ENCODE measurements at places on chromosomes 7 and 10. TPM values are rescaled to one million over a fixed set of nuclear protein-coding genes. Genes with fewer than 3 reads are reported as not detected.

The SCART1 gene
- total RNA-seq: 1.5 TPM

DNA sequence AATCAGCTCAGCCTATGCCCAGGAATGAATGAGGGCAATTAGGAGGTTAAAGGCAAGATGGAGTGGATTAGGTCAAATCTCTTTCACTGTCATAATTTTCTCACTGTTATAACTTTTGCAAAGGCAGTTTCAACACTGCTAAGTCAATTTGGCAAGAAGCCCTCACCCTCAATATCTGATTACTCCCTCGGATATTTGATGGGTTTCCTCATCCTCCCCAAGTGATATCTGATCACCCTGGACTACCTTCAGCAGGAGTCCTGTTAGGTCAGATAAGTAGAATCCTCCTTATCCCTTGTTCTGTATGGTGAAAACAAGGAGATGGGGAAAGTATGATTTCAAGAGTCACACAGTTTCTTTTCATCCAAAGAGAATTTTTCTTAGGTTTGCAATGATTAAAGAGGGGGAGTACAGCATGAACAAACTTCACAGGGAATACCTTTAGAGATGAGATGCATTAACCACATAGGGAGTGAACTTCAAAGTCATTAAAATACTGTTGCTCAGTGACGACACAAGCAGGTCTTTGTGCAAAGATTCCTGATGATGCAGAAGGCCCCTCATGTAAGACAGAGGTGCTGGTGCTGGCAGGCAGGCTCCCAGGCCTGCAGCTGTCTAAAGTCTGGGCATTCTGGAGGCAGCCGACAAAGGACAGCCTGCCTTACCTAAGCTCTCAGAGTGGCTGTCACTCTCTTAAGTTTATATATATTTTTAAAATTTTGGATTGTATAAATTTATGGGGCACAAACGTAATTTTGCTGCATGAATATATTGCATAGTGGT is 75.4 kb upstream of the POM121L12 start:
- no peak for DNase-seq

GRCh38 chr10:115093286-115093775 is at the start of gene ATRNL1:
TSS of gene ATRNL1 (plus strand) at chr10:115093365. CDS start at chr10:115093751, 386 bp downstream.
- DNase-seq: peak; percentile 42

DNA sequence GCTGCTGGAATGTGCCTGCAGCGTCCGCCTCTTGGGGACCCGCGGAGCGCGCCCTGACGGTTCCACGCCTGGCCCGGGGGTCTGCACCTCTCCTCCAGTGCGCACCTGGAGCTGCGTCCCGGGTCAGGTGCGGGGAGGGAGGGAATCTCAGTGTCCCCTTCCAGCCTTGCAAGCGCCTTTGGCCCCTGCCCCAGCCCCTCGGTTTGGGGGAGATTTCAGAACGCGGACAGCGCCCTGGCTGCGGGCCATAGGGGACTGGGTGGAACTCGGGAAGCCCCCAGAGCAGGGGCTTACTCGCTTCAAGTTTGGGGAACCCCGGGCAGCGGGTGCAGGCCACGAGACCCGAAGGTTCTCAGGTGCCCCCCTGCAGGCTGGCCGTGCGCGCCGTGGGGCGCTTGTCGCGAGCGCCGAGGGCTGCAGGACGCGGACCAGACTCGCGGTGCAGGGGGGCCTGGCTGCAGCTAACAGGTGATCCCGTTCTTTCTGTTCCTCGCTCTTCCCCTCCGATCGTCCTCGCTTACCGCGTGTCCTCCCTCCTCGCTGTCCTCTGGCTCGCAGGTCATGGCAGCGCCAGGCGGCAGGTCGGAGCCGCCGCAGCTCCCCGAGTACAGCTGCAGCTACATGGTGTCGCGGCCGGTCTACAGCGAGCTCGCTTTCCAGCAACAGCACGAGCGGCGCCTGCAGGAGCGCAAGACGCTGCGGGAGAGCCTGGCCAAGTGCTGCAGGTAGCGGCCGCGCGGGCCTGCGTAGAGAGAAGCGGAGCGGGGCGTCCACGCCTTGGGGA is 645 bp downstream of the SLC26A4 start:
- DNase-seq: peak; percentile 42

- no peak for DNase-seq
Observed at GRCh38 chr10:100167553-100168312, 18.1 kb downstream of the ERLIN1 start.

The CREM gene
- total RNA-seq: 72.3 TPM

- no peak for DNase-seq
Observed at GRCh38 chr7:104883248-104883717, 130.7 kb upstream of the KMT2E start.

The ARHGAP19 gene
- 3.2 TPM for total RNA-seq

DNA sequence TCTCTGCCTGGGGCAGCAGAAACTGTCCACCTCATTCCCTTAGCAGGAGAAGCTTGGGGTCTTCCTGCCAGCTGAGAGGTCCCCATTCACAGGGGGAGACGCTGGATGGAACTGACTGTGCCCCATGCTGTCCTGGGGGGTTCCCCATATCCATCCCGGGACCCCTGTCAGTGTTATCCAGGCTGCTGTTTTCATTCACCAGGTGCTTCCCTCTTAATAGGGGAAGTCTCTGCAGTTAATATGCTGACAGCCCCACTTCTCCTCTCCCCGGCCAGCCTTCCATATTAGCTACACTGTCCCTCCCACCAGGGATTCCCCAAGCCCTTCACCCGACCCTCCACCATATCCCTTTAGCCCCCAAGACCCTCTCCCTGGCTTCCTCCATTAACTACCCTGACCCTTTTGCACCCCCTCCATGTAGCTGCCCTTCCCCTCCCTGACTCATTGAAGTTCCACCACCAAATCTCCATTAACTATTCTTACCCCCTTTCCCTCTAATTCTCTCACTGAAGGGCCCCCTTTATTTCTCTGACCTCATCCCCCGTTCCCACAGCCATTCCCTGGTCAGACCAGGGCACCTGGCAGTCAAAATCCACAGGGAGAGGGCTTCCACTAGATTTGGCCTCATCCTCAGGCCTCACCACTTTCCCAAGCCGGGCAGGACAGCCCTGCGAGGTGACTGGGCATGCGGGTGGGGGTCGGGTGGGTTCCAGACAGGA is 92.0 kb upstream of the PAX2 start:
- DNase-seq: no peak

GRCh38 chr10:124181656-124182055 is 88.3 kb upstream of the CHST15 start:
- no peak for DNase-seq

The ADRA2A gene
- total RNA-seq: not detected

The HK1 gene
- total RNA-seq: 72.2 TPM

GRCh38 chr10:110821508-110821907 is 50.2 kb upstream of the PDCD4 start:
- no peak for DNase-seq

DNA sequence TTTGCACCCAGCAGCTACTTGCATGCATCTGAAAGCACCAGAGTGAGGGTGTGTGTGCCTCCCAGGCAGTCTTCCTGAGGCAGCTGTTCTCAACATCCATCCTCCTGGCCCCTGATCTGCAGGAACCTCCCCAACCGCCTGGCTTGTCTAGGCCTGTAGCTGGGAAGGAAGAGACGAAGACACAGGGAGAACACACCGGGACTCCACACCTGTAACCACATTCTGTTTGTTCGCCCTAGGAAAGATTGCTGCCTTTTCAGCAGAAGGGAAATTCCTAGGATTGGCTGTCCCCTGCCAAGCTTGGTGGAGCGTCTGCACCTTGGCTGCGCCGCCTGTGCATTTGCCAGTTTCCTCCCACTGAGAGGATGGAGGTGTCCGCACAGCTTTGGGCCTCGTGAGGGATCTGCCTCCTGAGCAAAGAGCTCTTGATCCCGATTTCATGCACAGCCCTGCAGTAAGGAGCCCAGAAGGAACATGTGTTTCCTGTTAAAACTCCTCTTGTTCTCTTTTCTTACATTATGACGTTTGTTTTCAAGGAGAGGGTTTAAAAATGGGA is 154.6 kb downstream of the TPST1 start:
- DNase-seq: no peak

The SPOCK2 gene
- total RNA-seq: not detected

The GRM3 gene
- total RNA-seq: not detected

DNA sequence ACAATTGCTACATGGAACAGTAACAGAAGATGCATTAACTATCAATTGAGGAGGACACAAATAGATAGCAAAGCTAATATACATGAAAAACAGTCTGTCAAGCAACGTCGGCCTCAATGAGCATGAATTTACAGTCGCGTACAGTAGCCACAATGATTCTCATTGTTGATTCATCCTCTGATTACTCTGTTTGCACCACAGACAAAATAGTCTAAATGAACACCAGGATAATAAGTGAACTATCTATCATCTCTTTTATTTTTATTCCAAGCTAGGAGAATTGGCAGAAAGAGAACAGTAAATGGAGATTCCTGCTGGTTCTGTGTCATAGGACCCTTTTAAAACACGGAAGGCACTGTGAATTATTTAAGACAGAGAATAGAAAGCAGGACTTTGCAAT is 108.5 kb downstream of the EVX1 start:
- DNase-seq: no peak

DNA sequence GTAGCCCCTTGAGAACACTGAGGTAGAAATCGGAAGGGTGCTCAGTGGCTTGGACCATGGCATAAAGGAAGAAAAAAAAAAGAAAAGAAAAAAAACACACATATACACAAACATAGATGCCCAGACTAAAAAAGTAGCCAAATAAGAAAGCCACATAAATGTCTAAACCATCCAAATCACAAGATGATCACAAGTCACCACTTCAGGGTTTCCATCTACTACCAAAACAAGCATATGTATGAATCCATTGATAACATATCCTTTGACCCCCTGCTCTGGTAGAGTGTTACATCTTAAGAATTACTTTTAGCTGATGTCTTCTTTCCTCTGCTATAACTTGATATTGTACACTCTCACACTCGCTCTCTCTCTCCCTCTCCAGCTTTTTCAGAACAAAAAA is 245.9 kb downstream of the AHR start:
- no peak for DNase-seq

The OPALIN gene
- total RNA-seq: not detected

DNA sequence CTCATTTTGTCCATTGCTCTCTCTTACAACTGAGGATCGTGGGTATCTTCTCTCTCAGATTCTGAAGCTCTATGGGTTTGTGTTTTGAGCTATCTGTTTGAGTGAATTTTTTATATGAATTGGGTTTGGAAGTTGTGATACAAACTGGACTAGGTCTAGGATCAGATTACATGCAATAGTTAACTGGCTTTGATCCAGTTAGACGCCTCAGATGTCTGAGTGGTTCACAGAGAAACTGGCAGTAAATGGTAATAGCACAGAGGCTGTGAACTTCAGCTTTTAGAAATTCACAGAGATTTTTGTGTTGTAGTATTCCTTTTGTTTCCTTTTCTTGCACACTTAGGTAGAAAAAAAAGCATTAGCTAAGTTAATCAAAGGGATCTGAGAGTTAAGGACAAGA is 12.7 kb upstream of the DNMBP start:
- DNase-seq: no peak

GRCh38 chr10:97107551-97107950 is 78.2 kb downstream of the SLIT1 start:
- no peak for DNase-seq

- DNase-seq: no peak
Observed at GRCh38 chr7:94314413-94315410, 80.0 kb upstream of the COL1A2 start.

DNA sequence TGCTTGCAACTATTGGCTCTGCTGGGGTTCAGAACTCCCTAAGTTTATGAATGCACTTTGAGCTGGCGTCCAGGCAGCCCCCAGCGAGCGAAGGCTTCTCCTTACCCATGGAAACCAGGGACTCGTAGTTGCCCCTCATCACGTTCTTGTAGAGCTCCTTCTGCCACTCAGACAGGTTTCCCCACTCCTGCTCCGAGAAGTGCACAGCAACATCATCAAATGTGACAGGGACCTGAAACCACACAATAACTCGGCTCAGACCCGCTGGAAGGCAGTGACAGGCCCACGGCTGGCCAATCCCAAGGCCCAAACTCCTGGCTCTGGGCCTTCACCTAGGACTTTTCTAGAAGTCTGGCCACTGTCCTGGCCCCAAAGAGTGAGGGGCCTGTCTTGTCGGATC is 6.9 kb downstream of the ZNF777 start:
- DNase-seq: no peak

DNA sequence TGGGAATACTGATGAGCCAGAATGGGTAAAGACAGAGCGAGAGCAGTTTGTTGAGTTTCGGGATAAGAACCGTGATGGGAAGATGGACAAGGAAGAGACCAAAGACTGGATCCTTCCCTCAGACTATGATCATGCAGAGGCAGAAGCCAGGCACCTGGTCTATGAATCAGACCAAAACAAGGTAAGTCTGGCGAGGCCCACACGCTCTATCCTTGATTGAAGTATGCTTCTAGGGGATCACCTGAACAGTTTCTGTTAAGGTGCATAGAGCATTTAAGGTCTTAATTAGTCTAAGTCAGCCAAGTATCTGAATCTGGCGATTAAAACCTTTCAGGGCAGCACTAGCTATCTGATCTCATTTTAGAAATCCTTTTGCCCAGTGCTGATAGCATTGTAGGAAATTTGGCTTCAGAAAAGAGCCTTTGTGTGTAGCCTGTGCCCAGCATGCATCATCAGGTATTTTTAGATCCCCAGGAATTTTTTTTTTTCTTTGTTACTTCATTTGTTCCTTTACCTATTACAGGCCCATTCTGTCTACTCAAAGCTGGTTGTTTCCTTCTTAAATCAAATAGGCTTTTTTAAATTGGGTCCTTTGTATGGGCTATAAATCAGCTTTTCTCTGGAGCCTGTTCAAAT is 8.0 kb downstream of the OPN1SW start:
- no peak for DNase-seq

DNA sequence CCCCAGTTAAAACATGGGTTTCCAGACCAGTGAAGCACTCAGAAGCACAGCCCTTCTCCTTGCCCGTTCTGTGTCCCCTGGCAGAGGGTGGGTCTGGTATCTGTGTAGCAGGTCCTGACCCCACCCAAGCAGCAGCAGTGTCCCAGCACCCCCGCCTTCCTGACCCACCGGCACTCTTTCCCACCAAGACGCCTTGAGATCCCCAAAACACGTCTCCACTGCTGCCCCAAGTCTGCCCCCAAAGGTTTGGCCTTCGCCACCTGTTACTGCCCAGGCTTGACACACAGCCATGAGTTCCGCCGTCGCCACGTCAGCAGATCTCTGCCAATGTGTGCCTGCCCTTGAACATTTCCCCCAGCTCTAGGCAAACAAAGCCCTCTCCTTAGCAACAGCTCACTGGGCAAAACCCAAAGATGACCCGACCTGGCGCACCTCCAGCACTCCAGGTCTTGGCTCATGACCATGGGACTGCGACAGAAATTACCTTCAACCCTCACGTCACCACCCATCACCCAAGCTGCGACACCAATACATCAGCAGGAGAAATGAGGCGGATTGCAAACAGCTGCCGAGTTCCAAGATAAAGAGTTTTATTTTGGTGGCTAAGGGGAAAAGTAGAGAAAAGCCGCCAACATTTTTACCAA is 75.6 kb downstream of the CTBP2 start:
- peak; percentile 77 for DNase-seq

- no peak for DNase-seq
Observed at GRCh38 chr7:138878856-138879255, 80.9 kb upstream of the ATP6V0A4 start.

The OR6B1 gene
- total RNA-seq: not detected
